ENCODE measurements at places on chromosomes 11 and 22.

- no peak for DNase-seq
These were observed 33.6 kb upstream of the FIBIN start for GRCh38 chr11:26960281-26960680.

GRCh38 chr11:61281581-61282250 is 13.4 kb downstream of the VWCE start:
- DNase-seq = peak; percentile 9

- no peak for DNase-seq
These were observed 539.6 kb upstream of the LRRC4C start for GRCh38 chr11:41999066-41999465.

DNA sequence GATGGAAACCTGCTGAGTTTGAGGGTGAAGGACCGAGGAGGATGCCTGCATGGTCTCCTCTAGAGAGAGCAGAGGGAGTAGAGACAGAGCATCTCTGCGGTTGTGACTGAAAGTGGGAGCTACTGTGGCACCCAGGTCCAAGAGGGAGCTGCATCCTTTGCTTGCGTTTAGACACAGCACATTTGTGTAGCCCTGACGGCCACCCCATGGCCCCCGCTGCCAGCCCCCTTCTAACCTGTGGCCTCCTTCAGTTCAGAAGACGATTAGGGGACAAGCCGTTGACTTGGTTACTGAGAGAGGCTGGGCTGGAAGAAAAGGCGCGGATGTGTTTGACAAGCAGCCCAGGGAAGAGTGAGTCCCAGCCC is 690.9 kb downstream of the BRD1 start:
- DNase-seq = no peak

DNA sequence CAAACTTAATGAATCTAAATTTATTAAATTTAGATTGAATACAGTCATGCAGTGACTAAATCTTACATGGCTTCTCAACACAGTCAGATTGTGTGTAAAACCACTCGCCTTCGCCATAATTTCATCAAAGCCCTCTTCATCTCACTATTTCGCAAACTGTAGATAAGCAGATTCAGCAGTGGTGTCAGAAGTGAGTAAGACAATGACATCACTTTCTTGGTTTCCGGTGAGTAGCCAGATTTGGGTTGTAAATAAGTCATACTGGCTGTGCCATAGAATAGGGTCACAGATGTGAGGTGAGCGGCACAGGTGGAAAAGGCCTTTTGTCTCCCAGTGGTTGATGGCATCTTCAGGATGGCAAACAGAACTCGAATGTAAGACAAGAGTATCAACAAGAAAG is 3.4 kb downstream of the OR10A6 start:
- no peak for DNase-seq

DNA sequence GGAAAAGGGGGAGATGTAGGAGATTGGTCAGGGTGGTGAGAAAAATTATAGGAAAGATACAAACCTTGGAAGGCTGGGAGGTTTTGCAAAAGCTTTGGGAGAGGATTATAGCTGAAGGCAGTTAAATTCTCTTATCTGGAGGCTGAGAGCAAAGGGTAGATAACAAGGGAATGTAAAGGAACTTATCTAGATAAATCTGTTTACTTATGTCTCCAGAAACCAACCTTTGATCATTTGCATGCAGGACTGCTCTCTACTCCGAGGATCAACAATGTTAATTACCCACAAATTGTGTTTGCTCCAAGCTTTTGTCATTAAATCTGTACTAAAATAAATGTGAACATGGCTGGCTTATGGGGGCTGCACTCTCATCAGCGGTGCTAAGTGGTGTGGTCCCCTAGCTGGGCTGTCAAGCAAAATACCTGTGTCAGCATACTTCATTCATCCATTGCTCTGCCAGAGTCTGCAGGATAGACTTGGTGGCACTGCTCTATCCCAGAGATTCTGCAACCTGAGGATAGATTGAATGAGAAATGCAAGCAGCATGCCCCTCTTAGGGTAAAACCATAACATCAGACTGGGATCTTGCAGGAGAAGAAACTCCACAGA is 1599.2 kb upstream of the TENM4 start:
- no peak for DNase-seq

DNA sequence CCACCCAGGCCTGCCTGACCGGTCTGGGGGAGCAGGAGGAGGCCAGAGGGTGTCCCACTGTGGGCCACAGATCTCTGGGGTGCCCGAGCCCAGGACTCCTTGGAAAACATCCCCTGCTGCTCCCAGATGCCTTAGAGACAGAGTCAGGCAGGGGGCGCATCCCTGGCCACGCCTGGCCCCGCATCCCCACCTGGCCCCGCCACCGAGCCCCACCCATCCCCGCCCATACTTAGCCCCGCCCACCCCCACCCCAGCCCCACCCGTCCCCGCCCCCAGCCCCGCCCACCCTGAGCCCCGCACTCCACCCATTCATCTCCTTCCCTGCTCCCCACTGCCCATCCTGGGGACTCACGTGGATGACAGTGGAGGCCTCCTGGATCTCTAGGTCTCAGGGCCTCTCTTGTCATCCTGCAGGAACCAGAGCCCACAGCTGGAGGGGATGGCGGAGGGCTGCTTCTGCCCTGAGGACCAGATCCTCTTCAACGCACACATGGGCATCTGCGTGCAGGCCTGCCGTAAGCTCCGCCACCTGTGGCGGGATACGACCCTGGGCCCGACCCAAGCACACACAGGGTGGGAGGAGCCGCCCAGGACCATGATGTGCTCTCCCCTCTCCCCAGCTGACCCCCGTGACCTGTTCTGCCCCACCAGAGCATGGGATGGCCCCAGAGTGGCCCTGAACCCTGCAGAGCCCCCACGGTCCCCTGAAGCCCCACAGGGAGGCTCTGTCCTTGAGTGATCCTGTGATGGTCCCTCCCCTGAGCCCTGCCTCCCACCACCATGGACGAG is 33.6 kb downstream of the MUC5B start:
- DNase-seq = no peak

DNA sequence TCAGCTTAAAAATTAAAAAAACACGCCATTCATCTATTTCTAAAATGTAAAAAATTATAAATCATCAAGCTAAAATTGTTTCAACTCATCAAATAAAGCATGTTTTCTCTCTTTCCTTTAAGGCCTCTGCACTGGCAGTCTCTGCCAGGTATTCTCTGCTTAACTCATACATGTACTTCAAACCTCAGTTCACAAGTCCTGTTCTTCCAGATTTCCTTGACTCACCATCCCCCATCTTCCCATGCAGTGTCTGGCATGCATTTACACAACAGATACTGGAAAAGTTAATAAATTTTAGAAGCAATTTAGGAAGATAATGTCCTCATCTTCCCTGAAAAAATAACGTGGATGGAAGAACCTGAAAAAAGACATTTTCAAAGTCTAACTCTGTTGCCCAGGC is 32.5 kb downstream of the CSTF3 start:
- DNase-seq = no peak

GRCh38 chr11:4044976-4045646 is 49.5 kb upstream of the RRM1 start:
- no peak for DNase-seq

DNA sequence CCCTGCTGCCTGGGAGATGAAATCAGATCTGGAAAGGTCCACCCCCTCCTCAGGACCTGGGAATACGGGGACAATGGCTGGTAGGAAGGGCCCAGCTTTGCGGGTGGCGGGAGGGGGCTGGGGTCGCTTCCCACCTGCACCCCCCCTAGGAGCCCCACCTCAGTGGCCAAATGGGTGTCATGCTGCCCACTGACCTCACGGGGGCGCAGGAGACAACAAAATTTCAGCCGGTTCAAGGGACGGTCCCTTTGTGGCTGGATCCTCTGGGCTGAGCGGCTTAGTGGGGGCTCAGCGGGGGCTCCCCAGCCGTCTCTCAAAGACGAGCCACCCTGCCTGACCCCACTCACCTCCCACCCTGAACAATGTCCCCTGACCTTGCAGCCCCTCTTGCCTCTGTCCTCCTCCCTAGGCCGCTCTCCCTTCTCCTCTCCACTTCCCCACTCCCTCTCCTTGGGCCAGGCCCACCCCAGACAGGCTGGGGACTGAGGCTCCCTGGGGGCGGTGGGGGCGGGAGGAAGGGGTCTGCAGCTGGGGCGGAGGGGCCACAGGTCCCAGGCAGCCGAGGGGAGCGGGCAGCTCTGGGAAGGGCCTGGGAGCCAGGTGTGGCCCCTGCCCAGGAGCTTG is 39.3 kb upstream of the H19 start:
- DNase-seq = no peak

- no peak for DNase-seq
These were observed 562.6 kb upstream of the CADM1 start for GRCh38 chr11:116066777-116067176.

- peak; percentile 75 for DNase-seq
These were observed 5.6 kb downstream of the RGL4 start for GRCh38 chr22:23696326-23696851.

GRCh38 chr11:58641803-58642581 is 19.5 kb downstream of the CNTF start:
- DNase-seq = no peak

DNA sequence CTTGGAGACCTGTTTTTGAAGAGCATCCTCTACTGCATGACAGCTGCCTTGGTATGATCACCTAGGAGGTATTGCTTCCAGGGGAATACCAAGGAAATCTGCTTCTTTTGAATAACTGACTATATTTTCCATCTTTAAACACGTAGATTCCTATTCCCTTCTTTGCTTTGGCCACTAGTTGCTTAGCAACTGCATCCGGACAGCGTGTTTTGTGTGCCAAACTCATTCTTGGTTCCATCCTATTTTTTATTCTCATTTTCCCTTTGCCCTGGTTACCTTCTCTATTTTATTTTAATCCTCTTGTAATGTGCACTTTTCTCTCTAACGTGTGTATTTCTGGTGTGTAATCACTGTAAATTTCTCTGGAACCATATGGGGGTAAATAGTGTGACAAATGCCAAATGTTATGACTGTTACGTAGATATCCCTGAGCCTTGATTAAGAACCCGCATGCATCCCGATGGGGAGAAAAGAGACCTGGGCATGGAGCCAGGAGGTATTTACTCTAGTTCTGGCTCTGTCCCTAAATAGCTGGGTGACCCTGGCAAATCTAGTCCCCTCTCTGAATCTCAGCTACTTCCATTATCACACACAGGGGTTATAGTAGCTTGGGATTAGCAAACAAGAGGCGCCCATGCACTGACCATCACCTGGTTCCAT is 241.7 kb downstream of the MIAT start:
- DNase-seq = no peak

DNA sequence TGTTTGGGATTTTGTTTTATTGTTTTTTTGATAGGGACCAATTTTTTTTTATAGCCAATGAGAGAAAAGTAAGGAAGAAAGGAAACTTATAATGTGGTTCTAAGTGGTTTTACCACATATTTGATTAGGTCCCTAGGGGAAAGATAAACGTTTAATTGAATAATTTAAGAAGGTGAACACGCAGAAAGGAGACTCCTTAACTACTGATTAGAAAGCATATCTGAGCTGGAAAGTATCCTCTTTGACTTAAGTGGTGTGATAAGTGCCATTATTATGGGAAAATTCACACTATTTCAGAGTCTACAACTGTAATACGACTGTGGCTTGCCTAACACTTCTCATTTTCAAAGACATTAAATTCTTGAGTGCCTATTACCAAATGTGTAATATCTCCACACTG is 106.5 kb upstream of the GRAMD1B start:
- DNase-seq = no peak

DNA sequence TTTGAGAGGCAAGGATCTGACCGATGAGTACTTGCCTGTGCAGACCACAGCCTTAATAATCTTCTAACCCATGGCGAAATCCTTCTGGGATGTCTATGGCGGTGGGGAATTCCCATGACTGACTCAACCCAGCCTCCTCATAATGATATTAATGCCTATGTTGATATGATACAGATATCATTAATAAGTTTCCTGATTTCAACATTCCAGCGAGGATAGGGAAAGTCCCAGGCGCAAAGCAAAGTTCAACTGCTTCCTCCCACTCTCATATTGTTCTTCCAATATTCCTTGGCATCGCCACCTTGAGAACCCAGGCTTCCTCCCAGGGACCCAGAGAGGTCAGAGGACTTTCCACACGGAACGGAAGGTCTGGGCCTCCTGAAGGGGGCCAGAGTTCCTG is 110.3 kb upstream of the TMEM45B start:
- DNase-seq = no peak
